ENCODE measurements at places on chromosomes 12 and 14. TPM values are rescaled to one million over a fixed set of nuclear protein-coding genes. Genes with fewer than 3 reads are reported as not detected.

GRCh38 chr12:67921286-67921685 is 68.0 kb upstream of the IFNG-AS1 start:
- DNase-seq = no peak

GRCh38 chr12:91413581-91414546 is 231.2 kb upstream of the DCN start:
- DNase-seq = no peak

GRCh38 chr12:47980197-47980596 is 16.8 kb downstream of the TMEM106C start:
- no peak for DNase-seq

GRCh38 chr14:99395909-99396530 is 84.6 kb downstream of the SETD3 start:
- DNase-seq = no peak

GRCh38 chr12:40534828-40535227 is 157.4 kb upstream of the CNTN1 start:
- no peak for DNase-seq

DNA sequence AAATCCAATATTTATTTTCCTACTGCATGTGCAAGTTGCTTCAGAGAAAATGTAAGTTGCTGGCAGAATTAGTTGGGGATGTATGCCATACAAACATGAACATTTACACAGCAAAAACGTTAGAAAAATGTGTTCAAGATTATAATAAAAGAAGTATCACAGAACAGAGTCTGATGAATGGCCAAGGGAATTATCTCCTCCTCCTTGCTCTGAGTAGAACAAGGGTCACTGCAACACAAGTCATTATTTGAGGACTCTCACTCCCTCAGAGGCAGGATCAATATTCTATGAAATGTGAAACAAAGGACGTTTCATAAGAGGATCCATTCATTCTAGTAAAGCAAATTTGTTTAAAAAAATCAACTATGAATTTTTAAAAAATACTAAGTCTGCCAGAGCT is 177.8 kb downstream of the PRKD1 start:
- DNase-seq = no peak

- no peak for DNase-seq
Measured at GRCh38 chr12:106321139-106321850, 18.8 kb downstream of the TCP11L2 start.

GRCh38 chr12:69653703-69654102 is 43.0 kb upstream of the LRRC10 start:
- no peak for DNase-seq

PPP1R1A gene
- not detected for total RNA-seq

AQP6 gene
- not detected for total RNA-seq

EGLN3 gene
- 0.21 TPM for total RNA-seq

TMEM229B gene
- total RNA-seq = 0.07 TPM

IQSEC3 gene
- not detected for total RNA-seq
